Astrocyte of the hippocampus (primary cell): ENCODE measurements at places on chromosomes 3 and 15.

DNA sequence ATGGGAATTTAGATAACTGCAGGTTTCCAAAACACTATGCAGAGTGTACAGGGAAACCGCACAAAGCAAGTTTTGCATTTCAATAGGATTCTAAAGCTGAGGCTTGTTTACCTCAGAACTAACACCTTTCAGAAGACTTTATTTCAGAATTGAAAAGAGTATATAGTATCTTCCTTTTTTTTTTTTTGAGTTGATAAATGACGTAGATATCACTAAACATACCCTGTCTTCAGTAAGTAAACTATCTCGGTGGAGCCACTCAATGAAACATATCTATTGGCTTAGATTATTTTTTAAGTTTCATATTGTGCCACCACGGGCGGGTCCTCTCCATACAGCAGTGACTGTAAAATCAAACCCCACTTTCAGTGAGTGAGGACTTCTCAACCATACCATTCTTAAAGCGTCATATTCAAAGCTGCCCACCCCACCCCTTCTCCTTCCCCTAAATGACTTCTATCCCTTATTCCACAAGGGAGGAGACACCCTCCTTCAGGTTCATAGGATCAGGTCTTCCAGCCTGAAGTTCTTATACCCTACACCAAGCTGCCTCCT is 2.0 kb upstream of the TBL1XR1 start:
- DNase-seq, result no peak

DNA sequence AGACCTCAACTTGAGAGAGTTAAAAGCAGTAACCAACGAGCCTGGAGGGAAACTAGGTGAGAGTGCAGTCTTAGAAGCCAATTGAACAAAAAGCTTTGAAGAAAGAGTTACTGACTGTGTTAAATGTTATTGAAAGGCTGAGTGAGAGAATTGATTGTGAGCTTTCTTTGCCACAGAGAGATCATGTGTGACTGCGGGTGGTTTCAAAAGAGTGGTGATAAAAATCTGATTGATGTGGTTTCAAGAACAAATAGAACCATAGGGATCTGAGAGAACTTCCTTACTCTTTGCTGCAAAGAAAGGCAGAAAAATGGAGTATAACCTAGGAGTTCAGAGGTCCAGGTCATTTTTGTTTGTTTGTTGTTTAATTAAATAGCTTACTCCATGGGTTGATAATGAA is 759.9 kb upstream of the ALCAM start:
- peak; percentile 20 for DNase-seq

- DNase-seq, result no peak
Measured at GRCh38 chr3:179016979-179017670, 54.5 kb downstream of the ZMAT3 start.

DNA sequence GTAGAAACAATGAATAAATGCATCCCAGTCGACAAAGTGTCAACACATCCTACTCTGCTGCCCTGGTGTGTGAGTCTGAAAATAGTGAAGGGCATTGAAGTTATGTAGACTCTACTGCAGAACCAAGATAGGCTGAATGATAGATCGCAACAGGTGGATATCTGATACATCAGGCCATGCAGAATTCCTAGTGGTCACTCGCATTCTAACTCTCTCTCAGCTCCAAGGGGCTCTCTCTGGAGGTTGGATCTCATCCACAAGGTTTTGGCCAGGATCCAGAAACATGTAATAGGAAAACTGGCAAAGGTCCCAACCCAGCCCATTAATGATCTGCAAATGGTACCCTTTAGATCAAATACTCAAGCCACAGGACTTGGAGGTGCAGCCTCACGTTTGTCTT is 514.1 kb downstream of the MAGI1 start:
- no peak for DNase-seq

DNA sequence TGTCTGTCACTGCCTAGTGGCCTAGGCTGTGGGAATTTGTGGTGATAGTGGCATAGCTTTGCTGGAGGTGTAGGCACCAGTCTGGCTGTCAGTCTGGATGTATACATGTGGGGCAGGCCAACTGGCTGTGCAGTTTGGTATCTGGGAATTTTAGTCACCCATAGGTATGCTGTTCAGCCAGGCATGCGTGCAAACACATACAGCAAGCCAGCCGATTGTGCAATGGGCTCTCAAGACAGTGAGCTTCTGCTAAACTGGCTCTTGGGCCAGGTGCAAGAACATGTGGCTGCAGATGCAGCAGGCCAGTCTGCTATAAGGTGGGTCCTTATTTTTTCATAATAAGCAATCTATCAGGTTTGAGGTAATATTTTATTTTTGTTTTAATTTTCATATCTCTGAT is 87.1 kb upstream of the PLSCR5 start:
- no peak for DNase-seq

DNA sequence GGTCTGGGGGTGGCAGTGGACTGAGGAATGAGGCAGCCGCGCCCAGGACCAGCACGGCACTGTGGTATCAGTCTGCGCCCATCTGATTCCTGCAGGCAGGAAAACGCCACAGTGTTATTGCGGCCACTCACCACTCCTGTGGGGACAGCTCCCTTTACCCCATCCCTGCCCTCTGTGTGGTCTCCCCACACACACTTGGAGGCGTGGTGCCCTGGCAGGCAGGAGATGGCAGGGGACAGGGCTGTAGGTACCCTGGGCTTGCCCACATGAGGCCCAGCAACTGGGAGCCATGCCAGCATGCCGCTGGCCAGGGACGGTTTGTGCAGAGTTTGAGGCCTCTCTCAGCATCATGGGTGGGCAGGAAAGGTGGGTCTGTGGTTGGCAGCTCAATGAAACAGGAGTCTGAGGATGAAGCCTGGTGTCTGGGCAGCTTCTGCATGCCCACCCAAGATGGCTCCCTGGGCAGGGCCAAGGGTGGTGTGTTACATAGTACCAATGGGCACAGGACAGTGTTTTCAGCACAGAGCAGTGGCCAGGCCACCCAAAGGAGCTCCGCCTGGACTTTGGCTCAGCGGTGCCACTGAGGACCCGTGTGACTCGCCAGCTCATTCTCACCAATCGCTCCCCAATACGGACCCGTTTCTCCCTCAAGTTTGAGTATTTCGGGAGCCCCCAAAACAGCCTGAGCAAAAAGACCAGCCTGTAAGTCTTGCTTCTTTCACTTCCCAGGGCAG is 27.2 kb downstream of the ACAA1 start:
- no peak for DNase-seq

DNA sequence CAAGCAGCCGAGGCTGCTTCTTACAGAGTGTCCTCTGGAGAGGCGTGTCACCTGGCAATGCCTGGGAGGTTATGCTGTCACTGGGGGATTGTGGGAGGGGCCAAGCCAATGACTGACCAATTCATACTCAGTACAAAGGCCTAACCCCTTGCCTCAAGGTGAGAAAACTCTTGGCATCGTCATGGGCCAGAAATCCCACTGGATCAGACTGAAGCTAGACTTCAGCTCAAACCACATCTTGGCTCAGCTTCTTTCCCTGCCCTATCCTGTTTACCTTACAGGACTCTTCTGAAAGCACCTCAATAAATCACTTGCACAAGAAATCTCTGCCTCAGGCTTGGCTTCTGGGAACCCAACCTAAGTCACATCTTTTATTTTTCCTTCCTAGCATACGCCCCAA is 9.5 kb downstream of the ANAPC13 start:
- DNase-seq, result peak; percentile 58

GRCh38 chr3:167776066-167776685 is 40.7 kb downstream of the SERPINI1 start:
- peak; percentile 21 for DNase-seq

DNA sequence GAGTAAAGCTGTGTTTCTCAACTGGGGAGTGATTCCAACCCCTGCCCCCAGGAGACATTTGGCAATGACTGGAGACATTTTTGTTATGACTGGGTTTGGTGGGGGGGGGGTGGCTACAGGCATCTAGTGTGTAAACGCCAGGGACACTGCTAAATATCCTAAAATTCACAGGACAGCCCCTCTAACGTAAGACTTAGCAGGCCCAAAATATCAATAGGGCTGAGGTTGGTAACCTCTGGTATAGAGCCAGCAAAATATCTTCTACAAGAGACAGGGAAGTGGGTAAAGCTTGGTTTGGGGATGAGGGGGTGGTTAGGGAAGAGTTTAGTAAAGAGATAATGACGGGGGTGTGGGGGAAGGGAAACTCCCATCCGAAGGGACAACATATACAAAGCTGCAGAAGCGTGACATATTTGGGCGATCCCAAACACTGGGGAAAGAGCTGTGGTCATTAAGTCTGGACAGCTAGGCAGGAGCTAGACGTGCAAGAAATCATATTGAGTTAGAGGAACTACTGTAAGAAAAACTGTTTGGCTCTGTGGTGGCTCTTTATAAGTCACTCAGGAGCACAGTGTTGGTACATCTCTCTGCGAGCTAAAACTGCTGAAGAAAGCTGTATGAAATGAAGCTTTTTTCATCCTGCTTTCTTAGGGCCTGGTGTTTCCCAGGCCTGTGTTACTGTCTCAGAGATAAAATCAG is 697 bp upstream of the TRIM69 start:
- no peak for DNase-seq

DNA sequence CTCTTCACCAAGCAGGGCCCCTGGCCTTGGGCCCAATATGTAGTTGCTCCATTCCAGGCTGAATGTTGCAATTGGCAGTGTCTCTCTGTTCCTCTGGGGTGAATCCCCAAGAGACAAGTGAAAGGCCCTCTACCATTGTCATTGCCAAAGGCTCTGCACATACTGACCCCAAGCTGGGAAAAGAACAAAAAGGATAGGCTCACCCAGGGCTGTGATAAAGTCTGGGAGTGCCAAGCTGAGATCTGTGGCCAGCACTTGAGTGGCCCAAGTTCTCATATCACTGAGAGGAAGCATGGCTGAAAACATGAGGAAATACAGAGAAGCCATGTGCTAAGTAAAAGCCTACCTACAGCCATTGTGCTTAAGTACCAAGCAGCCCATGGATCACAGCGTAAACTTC is 612.2 kb upstream of the EPHA6 start:
- no peak for DNase-seq

DNA sequence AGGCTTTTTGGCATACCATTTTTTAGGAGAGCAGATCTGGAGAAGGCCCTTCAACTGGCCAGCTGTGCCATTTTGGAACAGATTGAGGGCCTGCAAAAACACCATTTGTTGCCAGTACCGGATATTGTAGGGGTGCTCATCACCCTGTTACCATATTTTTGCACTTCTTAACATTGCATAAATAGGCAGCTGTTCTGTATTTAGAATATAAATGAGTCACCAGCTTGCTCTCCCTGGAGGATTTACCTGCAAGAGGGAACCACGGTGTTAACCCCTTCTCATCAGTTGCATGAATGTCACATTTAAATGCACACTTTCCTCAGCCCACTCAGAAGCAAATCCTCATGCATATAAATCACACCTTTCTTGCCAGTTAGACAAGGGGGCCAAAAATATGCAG is 435.6 kb downstream of the ROBO2 start:
- DNase-seq, result no peak

- DNase-seq, result no peak
Measured at GRCh38 chr15:75107516-75107907, 84.1 kb downstream of the PPCDC start.

GRCh38 chr3:101825904-101826445 is 23.3 kb upstream of the NFKBIZ start:
- DNase-seq, result peak; percentile 31

GRCh38 chr15:60865507-60865906 is 363.6 kb downstream of the RORA start:
- no peak for DNase-seq

DNA sequence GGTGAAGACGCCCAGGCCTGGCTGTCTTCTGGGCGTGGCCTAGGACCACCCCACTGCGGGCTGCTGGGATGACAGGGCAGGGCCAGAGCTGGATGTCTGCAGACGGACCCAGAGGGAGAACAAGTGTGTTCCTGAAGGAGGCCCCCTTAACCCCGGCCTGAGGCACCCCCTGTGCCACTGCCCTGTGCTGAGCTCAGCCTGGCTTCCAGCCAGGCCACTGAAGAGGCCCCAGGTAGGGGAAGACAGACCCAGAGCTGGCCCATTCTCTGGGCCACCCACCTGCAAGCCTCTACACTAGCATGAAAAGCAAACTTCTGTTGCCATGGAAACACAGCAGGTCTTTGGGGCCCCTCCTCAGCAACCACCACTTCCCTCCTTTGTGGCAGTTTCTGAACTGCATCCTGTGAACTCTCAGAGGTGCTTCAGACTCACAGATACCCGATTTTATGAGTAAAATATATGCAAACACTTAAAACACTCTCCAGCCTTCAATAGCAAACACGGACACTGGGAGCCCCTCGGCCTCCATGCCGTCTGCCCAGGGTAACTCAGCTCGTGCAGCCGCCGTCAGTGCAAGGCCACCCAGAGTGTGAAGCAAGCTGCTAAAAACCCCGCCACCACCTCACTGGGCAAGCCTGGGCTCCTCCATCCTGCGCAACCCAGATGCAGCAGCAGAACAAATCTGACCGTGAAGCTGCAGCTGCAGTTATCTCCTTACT is 42.5 kb downstream of the CMTM6 start:
- DNase-seq, result peak; percentile 23

- no peak for DNase-seq
Measured at GRCh38 chr15:38613085-38613484, 48.5 kb upstream of the RASGRP1 start.

GRCh38 chr15:48433226-48433886 is 102.1 kb downstream of the DUT start:
- DNase-seq, result no peak

GRCh38 chr3:73743551-73743950 is 118.8 kb upstream of the PDZRN3 start:
- DNase-seq, result no peak

DNA sequence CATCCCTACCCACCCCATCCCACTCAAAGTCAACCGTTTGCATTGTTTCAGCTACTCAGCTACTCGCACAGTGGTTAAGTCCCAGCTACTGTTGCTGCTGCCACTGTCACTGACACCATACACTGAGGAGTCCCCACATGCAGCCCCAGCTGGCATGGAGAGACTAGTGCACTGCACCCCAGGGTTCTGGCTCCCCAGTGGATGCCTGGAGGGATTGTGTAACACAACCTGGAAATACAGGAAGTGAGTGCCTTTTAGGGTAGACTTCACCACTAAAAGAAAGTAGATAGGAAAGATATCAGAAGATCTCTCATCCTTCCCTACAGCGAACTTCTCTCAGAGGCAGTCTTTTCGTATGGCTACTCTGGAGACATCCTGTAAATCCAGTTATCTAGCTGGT is 169.2 kb upstream of the STRIT1 start:
- no peak for DNase-seq

DNA sequence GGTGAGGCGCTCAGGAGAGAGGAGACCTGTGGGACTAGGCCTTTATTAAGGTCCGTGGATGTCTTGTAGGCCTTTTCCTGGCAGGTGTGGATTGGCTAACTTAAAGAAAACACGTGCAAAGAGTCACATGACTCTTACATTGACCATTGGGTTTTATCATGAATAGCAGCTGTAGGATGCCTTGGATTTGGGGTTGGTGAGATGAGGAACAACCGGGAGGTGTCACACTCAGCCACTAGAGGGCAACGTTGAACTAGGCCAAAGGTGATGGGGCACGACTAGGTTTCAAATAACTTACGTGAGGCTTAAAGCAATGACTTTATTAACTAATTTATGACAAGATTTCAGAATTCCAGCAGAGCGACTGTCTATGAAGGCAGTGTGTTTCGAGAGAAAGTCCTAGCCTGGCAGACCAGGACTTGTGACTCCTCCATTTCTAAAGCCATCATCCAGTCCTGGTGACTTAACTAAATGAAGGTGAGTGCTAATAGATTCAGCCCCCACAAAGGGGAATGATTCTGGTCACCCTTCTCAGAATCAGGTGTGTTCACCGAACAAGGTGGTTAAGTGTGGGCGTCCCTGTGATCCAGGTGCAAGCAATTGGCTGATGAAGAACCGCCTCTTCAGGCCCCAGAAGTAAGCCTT is 345.6 kb downstream of the MCTP2 start:
- no peak for DNase-seq

GRCh38 chr3:46733026-46733800 is 15.5 kb upstream of the PRSS50 start:
- DNase-seq, result no peak
